ENCODE measurements at places on chromosomes 2 and 18. TPM values are rescaled to one million over a fixed set of nuclear protein-coding genes. Genes with fewer than 3 reads are reported as not detected.

DNA sequence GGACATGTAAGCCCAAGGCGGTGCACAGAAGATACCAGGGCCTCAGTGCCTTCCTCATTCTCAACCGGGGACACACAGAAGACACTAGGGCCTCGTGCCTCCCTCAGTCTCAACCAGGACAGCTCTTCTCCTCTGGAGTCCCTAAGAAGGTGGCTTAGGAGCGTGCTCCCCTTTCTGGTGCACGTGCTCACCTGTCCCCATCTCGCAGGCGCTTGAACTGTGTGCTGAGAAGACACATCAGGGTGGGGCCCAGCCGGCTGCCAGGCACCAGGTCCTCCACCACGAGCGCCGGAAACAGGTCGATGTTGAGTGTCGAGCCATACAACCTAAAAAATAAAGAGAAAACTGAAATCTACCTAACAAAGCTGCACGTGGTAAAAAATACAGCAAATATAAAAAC lies 99.9 kb downstream of the PXDN start:
- H3K4me3 ChIP-seq: no peak overlapping the region
- no peak overlapping the region for H3K27ac ChIP-seq
- no peaks in the 10 kb centered on the region for H3K4me1 ChIP-seq
- no peaks in the 10 kb centered on the region for H3K36me3 ChIP-seq

DNA sequence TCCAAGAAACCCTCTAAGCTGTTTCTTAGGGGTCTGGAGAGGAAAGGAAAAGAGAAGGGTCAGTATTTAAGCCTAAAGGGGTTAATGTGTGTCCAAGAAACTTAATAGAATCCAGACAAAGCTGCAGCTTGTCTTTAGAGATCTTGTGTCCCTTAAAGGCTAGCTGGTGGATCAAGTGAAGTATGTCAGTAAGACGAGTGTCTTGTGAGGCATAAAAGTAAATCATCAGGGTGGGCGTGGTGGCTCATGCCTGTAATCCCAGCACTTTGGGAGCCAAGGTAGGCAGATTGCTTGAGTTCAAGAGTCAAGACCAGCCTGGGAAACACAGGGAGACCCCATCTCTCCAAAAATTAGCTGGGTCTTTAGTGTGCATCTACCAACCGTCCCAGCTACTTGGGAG lies 47.8 kb downstream of the CERS6 start:
- no peaks in the 10 kb centered on the region for H3K27me3 ChIP-seq
- H3K4me1 ChIP-seq: peaks cover 37% of the 10 kb centered on the region
- no peak overlapping the region for H3K4me3 ChIP-seq
- H3K27ac ChIP-seq: no peak overlapping the region

- no peak for DNase-seq
- peaks cover 3% of the 10 kb centered on the region for H3K4me1 ChIP-seq
- H3K27ac ChIP-seq: no peak overlapping the region
- H3K4me3 ChIP-seq: no peak overlapping the region
- H3K36me3 ChIP-seq: peaks cover 9% of the 10 kb centered on the region
These were observed 9.5 kb downstream of the SLC1A4 start for GRCh38 chr2:64998658-64999061.

DNA sequence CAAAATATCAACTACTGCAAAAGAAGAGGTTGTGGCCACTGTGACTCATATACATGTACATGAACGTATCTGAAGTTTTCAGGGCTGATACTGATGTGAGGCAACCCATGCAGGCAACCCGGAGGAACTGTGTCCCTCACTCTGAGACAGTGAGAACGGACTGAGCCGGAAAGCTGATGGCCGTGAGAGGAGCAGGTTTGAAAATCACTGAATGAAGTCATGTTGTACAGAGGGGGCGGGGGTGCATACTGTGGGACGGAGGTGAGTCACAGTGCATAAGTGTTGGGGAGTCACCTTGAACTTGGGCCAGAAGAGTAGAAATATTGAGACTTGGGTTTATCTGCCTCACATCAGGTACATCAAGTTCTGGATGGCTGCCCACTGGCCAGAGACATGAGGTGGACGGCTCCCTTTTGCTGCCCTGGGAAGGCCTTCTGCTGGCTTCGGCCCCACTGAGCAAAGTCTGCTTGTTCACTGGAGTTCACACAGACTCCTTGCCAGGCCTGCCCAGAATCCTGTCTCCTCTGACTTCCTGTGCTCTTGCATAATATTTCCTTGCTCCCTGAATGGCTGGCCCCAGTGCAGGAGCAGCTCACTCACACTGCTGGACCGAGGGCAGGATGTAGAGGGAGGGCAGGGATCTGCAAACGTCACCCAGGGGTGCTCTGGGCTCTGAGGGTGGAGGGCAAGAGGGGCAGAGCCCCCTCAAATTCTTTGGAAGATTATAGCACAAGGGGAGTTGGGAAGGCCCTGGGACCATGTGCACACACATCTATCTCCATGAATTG lies 18.1 kb downstream of the EPAS1 start:
- H3K27ac ChIP-seq: no peak overlapping the region
- no peak overlapping the region for H3K4me3 ChIP-seq
- H3K36me3 ChIP-seq: no peaks in the 10 kb centered on the region
- DNase-seq: no peak

DNA sequence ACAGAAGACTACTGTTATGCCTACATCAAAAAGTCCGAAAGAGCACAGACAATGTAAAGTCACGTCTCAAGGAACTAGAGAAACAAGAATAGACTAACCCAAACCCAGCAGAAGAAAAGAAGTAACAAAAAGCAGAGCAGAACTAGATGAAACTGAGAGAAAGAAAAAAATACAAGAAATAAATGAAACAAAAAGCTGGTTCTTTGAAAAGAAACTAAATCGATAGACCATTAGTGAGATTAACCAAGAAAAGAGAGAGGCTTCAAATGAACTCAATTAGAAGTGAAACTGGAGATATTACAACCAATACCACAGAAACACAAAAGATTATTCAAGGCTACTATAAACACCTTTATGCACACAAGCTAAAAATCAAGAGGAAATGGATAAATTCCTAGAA lies 271.8 kb downstream of the MBD2 start:
- no peaks in the 10 kb centered on the region for H3K36me3 ChIP-seq
- DNase-seq: no peak
- no peaks in the 10 kb centered on the region for H3K27me3 ChIP-seq
- no peaks in the 10 kb centered on the region for H3K4me1 ChIP-seq
- H3K27ac ChIP-seq: no peak overlapping the region
- no peak overlapping the region for H3K4me3 ChIP-seq

GRCh38 chr2:157182204-157182709 lies 75.2 kb upstream of the GALNT5 start:
- H3K36me3 ChIP-seq: no peaks in the 10 kb centered on the region
- peaks cover 2% of the 10 kb centered on the region for H3K4me1 ChIP-seq
- no peak overlapping the region for H3K27ac ChIP-seq
- DNase-seq: no peak

- H3K27ac ChIP-seq: no peak overlapping the region
- H3K4me3 ChIP-seq: no peak overlapping the region
- H3K4me1 ChIP-seq: peaks cover 4% of the 10 kb centered on the region
- H3K36me3 ChIP-seq: no peaks in the 10 kb centered on the region
- H3K27me3 ChIP-seq: no peaks in the 10 kb centered on the region
These were observed 36.2 kb upstream of the LPIN1 start for GRCh38 chr2:11710210-11710609.

DNA sequence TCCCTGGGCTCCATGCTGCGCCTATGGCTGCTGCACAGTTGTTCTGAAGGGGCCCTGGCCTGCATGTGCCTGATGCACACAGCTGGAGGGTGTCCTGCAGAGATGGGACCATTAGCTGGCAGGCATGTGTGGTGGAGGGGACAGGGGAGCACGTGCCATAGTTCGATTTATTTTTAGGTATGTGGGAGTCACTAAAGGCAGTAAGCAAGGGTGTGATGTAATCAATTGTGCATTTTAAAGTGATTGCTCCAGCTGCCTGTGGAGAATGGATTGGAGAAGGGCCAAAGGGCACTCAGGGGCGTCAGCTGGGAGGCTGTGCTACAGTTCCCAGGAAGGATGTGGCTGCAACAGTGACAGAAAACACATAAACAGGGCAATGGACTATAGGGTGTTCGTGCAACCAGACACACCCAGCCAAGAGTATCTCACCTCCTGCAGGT lies 205.1 kb downstream of the ARL4C start:
- no peaks in the 10 kb centered on the region for H3K27me3 ChIP-seq
- peak overlapping the region; percentile 98 for H3K27ac ChIP-seq
- H3K4me3 ChIP-seq: peak overlapping the region; percentile 55
- peaks cover 77% of the 10 kb centered on the region for H3K4me1 ChIP-seq
- DNase-seq: peak; percentile 27

- no peak for DNase-seq
- H3K27ac ChIP-seq: no peak overlapping the region
- H3K4me3 ChIP-seq: no peak overlapping the region
These were observed 81.5 kb upstream of the ACVR1 start for GRCh38 chr2:157957596-157957995.

GRCh38 chr2:140711867-140712266 lies 1418.9 kb downstream of the LRP1B start:
- H3K27me3 ChIP-seq: no peaks in the 10 kb centered on the region
- H3K27ac ChIP-seq: no peak overlapping the region
- H3K4me3 ChIP-seq: no peak overlapping the region
- H3K4me1 ChIP-seq: no peaks in the 10 kb centered on the region
- DNase-seq: no peak
- no peaks in the 10 kb centered on the region for H3K36me3 ChIP-seq

GRCh38 chr2:102057502-102058292 lies 65.9 kb downstream of the IL1R2 start:
- H3K36me3 ChIP-seq: no peaks in the 10 kb centered on the region
- no peak for DNase-seq
- H3K27me3 ChIP-seq: no peaks in the 10 kb centered on the region
- H3K27ac ChIP-seq: no peak overlapping the region
- no peak overlapping the region for H3K4me3 ChIP-seq

- no peak for DNase-seq
- H3K4me3 ChIP-seq: no peak overlapping the region
- no peaks in the 10 kb centered on the region for H3K4me1 ChIP-seq
- H3K36me3 ChIP-seq: no peaks in the 10 kb centered on the region
- H3K27ac ChIP-seq: no peak overlapping the region
These were observed 131.8 kb upstream of the HS6ST1 start for GRCh38 chr2:128450211-128451024.

DNA sequence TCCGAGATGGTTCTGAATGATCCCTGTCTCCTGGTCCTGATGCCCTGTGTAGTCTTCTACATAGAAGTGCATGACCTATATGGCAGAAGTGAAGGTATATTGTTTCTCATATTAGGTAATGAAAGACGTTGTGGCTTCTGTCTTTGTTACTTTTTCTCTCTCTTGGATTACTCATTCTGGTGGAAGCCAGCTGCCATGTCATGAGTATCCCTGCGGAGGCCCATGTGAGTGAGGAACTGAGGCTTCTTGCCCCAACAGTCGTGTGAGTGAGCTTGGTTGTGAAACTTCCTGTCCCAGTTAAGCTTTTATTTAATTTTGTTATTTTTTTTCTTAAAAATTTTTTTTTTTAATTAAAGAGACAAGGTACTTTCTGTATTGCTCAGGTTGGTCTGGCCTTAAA lies 134.7 kb downstream of the UBR3 start:
- H3K27ac ChIP-seq: no peak overlapping the region
- DNase-seq: no peak
- no peak overlapping the region for H3K4me3 ChIP-seq
- no peaks in the 10 kb centered on the region for H3K27me3 ChIP-seq

DNA sequence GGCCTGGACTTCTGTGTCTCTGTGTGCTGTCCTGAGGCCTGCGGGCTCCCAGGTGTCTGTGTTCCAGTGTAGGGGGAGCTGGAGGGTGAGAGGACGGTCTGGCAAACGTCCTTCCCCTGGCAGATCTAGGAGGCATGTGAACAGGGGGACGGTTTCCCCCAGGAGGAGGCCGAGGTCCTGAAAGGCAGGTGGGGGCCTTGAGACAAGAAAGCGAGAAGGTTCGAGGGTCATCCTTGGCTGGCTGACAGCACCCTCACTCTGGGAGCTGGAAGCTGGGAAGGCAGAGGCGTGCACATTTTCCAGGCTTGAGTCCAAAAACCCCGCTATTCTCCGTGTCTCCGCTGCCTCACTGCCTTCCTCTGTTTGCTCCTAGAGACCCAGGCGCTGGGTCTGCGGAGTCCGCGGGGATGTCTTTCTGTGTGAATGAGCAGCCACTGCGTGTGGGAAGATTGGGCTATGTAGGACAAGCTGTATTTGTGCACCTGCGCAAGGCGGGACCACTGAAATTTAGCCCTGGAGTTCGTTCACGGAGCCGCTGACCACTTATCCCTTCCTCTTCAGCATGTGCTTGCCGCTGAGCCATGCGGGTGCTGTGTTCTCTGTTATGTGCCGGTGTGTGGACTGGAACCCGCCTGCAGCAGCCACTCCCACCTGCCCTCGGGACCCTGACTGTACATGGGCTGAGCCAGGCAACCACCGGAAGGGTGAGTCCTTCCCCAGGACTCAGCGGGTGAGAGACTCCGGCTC lies 43.7 kb downstream of the TWIST2 start:
- DNase-seq: no peak
- no peak overlapping the region for H3K4me3 ChIP-seq
- no peaks in the 10 kb centered on the region for H3K36me3 ChIP-seq
- H3K27me3 ChIP-seq: peaks cover 3% of the 10 kb centered on the region
- H3K4me1 ChIP-seq: no peaks in the 10 kb centered on the region

GRCh38 chr18:42229211-42230210 lies 274.5 kb downstream of the PIK3C3 start:
- no peaks in the 10 kb centered on the region for H3K36me3 ChIP-seq
- no peak overlapping the region for H3K4me3 ChIP-seq
- DNase-seq: no peak
- no peaks in the 10 kb centered on the region for H3K4me1 ChIP-seq
- no peaks in the 10 kb centered on the region for H3K27me3 ChIP-seq

- no peaks in the 10 kb centered on the region for H3K4me1 ChIP-seq
- no peak for DNase-seq
- no peak overlapping the region for H3K27ac ChIP-seq
- H3K27me3 ChIP-seq: peaks cover 39% of the 10 kb centered on the region
- H3K4me3 ChIP-seq: no peak overlapping the region
These were observed 6.3 kb downstream of the UGT1A1 start for GRCh38 chr2:233766416-233766815.

- no peaks in the 10 kb centered on the region for H3K27me3 ChIP-seq
- H3K36me3 ChIP-seq: peaks cover 32% of the 10 kb centered on the region
- peak overlapping the region; percentile 91 for H3K4me3 ChIP-seq
- no peak for DNase-seq
- H3K4me1 ChIP-seq: peaks cover 47% of the 10 kb centered on the region
- H3K27ac ChIP-seq: peak overlapping the region; percentile 88
These were observed 535 bp downstream of the ATG4B start for GRCh38 chr2:241637795-241638660.

DNA sequence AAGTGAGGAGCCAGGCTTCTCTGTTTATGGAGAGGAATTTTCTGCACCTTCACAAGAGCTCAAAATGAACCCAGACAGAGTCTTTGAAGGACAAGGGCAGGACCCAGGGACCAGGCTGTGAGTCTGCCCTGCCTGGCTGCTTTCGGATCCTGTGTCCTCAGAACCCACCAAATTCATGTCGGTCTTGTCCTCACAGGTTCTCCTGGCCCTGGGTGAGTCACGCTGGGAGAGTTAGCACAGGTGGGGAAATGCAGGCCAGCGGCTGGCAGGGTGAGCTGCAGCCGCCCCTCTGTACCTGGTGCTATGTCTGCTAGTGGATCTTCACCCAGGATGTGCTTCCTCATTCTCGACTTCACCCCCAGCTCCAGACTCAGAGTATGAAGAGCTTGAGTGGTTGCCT lies 35.8 kb upstream of the TPO start:
- H3K4me3 ChIP-seq: no peak overlapping the region
- H3K27ac ChIP-seq: no peak overlapping the region
- H3K4me1 ChIP-seq: peaks cover 3% of the 10 kb centered on the region

UGT1A4 gene
- not detected for total RNA-seq

CRACDL gene
- 0.33 TPM for total RNA-seq

RGPD5 gene
- total RNA-seq: 22.2 TPM

GMCL1 gene
- total RNA-seq: 16.1 TPM

LCT gene
- 0.31 TPM for total RNA-seq

ANKRD30BL gene
- total RNA-seq: not detected

DSG4 gene
- not detected for total RNA-seq

HOXD13 gene
- total RNA-seq: not detected

RPRM gene
- total RNA-seq: not detected

Measured in activated naive CD8-positive, alpha-beta T cell treated with anti-CD3 and anti-CD28 coated beads for 36 hours (primary cell).